ENCODE measurements at places on chromosomes 11 and 22. TPM values are rescaled to one million over a fixed set of nuclear protein-coding genes. Genes with fewer than 3 reads are reported as not detected.
A peak's percentile ranks its signal among the peaks of the same experiment; 100 is the strongest.

DNA sequence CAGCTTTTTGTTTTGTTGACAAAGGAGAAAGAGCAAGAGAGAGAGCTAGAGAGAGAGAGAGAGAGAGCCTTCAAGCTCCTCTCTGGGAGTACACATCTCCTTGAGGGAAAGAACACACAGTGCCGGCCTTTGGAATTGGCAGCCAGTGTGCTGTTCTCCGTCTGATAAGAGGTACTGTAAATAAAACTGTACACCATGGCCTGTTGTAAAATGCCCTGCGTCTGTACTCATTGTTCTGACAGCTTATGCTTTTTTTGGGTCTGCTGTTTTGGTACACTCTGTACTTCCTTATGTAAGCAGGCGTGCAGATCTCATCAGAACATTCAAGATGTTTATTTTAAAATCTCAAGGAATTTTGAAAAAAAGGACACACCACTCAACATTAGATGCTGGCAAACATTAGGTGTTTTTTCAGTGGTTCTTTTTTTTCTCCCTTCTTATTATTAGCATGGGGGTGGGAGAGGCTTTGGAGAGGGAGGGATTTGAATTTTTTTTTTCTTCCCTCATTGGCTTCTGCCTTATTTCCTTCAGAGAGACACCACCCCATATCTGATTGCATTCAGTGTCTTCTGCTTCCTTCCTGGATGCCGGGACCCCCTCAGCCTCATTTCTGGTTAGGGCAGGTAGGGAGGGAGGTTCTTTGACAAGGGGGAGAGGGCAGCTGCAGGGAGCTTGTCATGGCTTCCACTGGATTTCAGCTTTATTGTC, 116.8 kb upstream of the NNMT start:
- DNase-seq, result peak; percentile 94

The ANKK1 gene
- total RNA-seq, result not detected

- DNase-seq, result no peak
These were observed 82.0 kb downstream of the TTC28 start for GRCh38 chr22:28597665-28598064.

The MS4A7 gene
- not detected for total RNA-seq

The TPBGL gene
- total RNA-seq, result 0.17 TPM

GRCh38 chr11:44760477-44760872, 33.7 kb downstream of the TSPAN18 start:
- no peak for DNase-seq

The SCARF2 gene
- 12.0 TPM for total RNA-seq

GRCh38 chr11:71213696-71214552, 38.5 kb downstream of the SHANK2 start:
- no peak for DNase-seq

The DTX4 gene
- 28.1 TPM for total RNA-seq

- DNase-seq, result peak; percentile 41
These were observed 1.7 kb downstream of the PICALM start for GRCh38 chr11:86067009-86067850.

DNA sequence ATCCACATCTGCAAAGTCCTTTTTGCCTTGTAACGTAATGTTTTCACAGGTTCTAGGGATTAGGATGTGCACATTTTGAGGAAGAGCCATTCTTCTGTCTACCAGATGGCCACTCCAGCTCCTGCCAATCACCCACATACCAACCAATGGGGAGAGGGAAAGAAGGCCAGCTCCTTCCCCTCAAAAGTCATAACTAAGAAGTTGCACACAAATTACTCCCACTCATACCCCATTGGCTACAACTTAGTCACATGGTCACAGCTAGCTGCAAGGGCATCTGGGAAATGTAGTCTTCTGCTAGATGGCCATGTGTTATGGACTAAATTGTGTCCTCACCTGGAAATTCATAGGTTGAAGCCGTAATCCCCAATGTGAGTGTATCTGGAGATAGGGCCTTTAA, 15.4 kb upstream of the MYOD1 start:
- DNase-seq, result peak; percentile 33

The MFRP gene
- not detected for total RNA-seq

The C11orf42 gene
- not detected for total RNA-seq

DNA sequence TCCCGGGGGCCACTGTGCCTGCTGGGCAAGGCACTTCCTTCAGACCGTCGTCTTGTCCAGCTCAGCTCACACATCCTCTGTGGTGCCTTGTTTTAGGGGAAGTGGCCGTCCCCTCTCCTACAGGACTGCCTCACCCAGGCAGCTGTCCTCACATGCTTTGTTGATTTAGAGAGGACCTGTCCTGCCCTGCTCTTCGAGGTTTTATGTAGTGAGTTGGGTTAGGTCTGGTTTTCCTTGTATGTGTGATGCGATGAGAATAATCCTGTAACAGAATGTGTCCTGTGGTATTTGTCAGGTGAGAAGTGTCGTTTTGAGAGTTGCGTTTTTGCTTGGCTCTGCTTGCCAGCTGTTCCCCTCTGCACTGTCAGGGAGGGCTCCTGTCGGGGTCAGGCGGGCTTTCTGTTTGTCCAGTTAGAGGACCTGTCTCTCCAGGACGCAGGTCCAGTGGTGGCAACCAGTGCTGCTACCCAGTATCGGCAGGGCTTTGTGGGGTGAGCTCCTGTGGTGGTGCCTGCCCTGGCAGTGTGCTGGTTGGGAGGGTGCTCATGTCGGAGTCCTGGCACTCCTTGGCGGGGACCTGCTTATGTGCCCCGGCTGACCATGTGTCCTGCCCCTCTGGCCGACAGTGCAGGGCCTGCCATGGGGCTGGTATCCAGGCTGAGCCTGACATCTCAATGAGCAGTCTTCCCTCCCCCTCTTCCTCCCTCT, 41.3 kb downstream of the MUC6 start:
- no peak for DNase-seq

The PKNOX2 gene
- total RNA-seq, result not detected

GRCh38 chr11:61109671-61110070, 7.4 kb downstream of the CD5 start:
- DNase-seq, result no peak

All from dermis blood vessel endothelial cell (primary cell).